Myocyte (in vitro differentiated cells): ENCODE measurements at places on chromosomes 2 and 18.

DNA sequence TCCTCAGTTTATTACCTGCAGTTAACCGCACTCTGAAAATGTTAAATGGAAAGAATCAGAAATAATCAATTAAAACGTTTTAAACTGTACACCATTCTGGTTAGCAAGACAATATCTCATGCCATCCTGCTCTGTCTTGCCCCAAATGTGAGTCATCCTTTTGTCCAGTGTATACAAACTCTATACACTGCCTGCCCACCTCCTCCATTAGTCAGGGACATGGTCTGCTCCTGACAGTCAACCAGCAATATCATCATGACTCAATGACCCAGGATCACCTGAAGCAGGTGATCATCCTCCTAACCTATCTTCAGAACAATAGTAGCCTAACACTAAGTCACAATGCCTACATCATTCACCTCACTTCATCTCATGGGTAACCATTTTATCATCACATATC is 214.7 kb downstream of the KCNH7 start:
- no peak for DNase-seq

GRCh38 chr18:70046796-70047195 is 99.1 kb upstream of the CD226 start:
- DNase-seq: no peak

GRCh38 chr2:7265286-7265685 is 348.1 kb downstream of the RNF144A start:
- DNase-seq: no peak

DNA sequence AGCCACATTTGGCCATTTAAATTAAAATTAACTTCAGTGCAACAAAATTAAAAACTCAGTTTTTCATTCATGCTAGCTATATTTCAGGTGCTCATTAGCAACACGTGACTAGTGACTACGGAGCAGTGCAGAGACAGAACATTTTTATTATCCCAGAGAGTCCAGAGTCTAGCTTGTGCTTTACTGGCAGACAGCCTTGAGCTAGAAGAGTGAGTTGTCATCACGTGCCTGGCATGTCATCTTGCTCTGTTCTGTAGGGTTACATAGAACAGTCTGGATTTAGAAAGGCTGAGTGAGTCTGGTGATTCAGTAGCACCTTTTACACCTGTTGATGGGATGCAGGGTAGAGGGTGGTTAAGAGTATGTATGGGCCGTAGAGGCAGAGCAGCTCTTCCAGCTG is 136.9 kb upstream of the IL1R2 start:
- no peak for DNase-seq

DNA sequence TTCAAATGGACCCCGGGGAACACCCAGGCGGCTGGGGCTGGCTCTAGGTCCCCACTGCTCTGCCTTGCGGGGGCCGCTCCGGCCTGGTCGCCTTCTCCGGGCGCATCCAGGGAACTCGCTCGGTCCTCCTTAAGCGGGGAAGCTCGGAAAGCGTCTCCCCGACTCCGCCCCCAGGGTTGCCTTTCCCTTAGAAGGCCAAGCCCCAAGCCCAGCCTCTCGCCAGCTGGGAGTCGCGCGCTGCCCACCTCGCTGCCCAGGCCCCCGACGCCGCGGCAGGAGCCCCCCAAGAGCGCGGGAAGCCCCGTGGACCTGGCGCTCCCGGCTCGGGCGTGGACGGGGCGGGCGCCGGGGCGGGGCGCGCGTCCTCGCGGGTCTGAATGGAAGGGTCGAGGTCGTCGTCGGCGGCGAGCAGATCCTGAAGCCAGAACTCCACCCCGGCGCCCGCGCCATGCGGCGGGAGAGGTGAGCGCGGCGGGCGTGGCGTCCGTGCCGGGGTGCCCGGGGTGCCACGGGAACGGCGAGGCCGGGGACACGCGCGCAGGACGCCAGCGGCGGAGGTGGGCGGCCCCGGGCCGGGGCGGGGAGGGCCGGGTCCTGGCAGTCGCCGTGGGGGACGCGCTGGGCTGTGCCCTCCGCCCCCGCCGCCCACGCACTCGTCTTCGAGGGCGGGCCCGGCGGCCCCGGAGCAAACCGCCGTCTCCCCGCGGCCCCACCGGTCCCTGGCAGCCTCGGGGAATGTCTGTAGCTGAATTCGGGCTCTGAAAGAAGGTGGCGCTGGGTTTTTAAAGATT is at the start of gene BOK:
TSS of gene BOK (plus strand) at position 214 of the 791 bp plus-strand sequence. CDS start 739 bp downstream, outside the sequence.
- peak; percentile 91 for DNase-seq

GRCh38 chr2:72896446-72896845 is 9.2 kb downstream of the SPR start:
- DNase-seq: no peak

- DNase-seq: no peak
These were observed 10.4 kb downstream of the KCNE4 start for GRCh38 chr2:223062396-223062795.

DNA sequence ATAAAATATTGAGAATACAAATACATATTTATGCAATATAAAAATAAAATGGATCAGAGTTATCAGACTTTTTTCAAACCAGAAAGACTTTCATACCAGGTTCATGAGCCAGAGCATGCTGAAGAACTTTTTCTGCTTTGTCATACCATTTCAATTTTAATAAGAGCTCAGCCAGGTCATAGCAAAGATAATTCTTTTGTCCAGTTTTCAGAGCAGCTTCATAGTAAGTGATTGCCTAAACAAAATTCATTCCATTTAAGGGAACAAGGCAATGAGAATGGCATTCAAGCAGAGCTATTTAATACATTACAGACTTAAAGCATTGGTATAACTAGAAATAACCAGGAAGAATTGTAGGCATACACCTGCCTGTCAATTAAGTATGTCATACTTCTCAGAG is 42.3 kb downstream of the TTC21B start:
- no peak for DNase-seq

GRCh38 chr18:38752430-38752829 is 1186.8 kb upstream of the CELF4 start:
- no peak for DNase-seq

- no peak for DNase-seq
These were observed 443 bp downstream of the VAPA start for GRCh38 chr18:9914334-9914583.

- DNase-seq: no peak
These were observed 66.6 kb downstream of the GYPC start for GRCh38 chr2:126722546-126722945.

DNA sequence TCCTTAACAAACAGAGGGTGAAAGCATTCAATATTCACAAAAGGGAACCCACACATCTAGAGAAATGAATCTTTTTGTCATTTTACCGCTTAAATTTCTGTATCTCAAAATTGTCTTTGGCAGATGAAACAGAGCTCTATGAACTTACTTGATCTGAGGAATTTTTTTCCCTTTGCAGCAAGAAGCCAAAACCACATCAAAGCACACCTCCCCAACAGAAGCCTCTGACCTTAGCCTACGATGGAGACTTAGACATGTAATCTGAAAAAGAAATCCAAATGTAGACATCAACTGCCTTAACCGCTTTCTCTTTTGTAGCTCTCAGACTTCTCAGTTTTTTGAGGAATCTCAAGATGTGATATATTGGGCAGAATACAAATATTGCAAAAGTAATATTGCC is 287.9 kb upstream of the HNMT start:
- no peak for DNase-seq

- peak; percentile 88 for DNase-seq
These were observed 53.8 kb downstream of the TGOLN2 start for GRCh38 chr2:85273738-85274731.

GRCh38 chr2:195021711-195022507 is 635.1 kb upstream of the SLC39A10 start:
- DNase-seq: peak; percentile 26

DNA sequence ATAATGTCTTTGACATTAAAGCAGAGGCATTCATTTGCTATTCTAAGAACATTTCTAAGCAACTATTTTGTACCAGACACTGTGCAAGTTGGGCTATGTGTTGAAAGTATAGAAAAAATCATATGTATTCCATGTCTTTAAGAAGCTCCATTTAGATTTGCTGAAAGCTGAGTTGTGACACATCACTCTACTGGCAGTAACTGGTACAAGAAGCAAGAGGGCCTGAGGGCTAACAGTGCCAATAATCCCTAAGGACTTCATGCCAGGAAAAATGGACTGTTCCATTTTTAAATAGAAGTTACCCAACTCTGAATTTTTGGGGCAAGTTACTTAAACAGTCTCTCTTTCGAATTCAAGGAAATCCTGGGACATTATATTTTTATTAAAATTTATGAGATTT is 178.7 kb downstream of the SRBD1 start:
- DNase-seq: peak; percentile 51

- peak; percentile 35 for DNase-seq
These were observed 10.5 kb downstream of the VIT start for GRCh38 chr2:36707050-36707449.

DNA sequence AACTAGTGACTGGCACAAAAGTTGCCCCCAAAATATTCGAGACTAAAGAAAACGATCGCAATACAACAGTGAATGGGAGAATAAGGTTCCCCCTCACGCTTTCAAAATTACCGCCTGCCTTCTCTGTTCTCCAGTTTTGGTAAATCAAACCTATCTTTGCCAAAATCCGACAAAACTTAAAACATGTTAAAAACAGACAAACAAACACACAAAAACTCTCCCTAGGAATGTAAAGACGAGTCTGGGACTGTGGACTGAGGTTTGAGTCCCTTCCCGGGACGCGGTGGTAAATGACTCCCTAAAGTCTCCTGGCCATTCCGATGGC is 435 bp upstream of the IMPACT start:
- no peak for DNase-seq
